ENCODE measurements at places on chromosomes 2 and 18.

DNA sequence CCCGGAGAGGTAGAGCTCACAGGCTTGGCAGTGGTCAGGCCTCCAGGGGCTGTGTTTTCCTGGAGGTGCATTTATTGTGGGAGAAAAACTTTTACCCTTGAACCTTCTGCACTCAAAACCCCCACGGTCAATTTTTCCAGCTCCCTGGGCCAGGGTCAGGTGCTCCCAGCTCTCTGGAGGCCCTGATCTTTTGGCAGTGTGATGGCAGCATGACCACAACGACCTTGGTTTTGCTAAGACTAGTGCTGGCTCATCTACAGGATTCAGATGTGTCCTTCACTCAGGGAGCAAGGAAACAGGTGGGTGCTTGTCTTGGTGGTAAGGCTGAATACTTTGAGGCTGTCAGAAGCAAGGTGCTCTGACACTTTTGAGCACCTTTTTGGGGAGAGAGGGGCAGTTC lies 92.3 kb downstream of the CCDC93 start:
- no peak for DNase-seq

GRCh38 chr2:54524226-54524991 lies 68.3 kb downstream of the SPTBN1 start:
- no peak for DNase-seq

GRCh38 chr2:240374085-240374907 lies 61.2 kb upstream of the GPC1 start:
- no peak for DNase-seq

GRCh38 chr2:240129731-240130392 lies 6.2 kb downstream of the COPS9 start:
- DNase-seq = no peak

DNA sequence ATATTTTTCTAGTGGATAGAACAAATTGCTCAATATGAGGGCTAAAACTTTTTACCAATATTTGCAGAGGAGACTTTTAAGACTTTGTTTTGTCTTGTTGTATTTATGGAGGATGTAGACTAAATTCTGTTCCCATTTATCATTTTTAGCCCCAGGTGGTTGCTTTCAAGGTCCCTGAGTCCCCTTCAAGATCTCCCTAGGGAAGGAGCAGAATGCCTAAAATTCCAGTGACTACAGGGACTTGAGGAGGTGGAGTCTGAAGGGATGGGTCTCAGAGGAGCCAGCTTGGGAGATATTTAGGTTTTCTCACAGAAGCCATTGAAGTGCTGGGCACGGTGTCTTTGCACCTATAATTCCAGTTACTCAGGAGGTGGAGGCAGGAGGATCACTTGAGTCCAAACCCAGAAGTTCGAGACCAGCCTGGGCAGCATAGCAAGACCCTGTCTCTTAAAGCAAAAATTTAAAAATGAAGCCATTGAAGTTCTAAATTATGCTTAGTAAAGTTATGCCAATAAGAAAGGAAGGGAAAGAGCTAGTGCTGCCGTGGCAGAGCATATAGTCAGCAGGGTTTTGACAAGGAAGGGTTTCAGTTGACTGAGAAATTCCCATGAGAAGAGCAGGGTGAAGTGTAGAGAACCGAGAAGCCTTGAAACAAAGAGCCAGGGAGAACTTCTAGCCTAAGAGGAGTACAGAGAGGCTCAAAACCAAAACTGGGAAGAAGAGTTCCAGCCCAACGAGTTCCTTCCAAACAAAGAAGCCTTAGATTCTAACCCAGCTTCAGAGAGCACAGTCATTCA lies 43.4 kb downstream of the COMMD1 start:
- no peak for DNase-seq

- DNase-seq = no peak
These were observed 229.7 kb downstream of the ANKRD36B start for GRCh38 chr2:97359861-97360584.

DNA sequence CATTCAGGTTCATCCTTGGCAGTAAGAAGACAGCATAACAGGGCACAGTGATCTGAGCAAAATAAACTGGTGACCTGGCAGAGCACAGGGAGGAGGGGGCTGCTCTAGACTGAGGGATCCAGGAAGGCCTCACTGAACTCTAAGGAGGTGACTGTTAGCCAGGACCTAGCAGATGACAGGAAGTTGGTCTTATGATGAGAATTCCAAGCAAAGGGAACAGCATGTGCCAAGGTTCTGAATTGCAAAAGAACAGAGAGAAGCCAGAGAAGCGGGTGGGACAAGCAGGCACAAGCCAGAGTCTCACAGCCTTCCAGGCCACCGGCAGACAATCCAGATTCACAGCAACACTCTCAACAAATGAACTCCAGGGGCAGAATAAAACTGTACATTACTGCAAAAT lies 152.7 kb upstream of the PTPRM start:
- DNase-seq = no peak

DNA sequence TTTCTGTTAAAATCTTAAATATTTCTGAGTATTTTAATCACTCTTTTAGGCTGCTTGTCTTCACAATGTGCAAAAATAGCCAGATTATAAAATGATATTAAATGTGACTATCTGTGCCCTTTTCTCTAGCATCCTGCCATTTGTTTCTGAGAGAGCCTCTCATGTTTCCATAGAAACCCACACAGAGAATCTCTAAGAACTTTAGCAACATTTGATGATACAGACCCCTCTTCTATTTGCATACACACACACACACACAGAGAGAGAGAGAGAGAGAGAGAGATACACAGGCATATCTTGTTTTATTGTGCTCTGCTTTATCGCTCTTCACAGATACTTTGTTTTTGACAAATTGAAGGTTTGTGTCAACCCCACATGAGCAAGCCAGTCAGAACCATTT lies 134.5 kb upstream of the DDX18 start:
- no peak for DNase-seq

- no peak for DNase-seq
These were observed 127.0 kb downstream of the METTL4 start for GRCh38 chr18:2444201-2444875.

DNA sequence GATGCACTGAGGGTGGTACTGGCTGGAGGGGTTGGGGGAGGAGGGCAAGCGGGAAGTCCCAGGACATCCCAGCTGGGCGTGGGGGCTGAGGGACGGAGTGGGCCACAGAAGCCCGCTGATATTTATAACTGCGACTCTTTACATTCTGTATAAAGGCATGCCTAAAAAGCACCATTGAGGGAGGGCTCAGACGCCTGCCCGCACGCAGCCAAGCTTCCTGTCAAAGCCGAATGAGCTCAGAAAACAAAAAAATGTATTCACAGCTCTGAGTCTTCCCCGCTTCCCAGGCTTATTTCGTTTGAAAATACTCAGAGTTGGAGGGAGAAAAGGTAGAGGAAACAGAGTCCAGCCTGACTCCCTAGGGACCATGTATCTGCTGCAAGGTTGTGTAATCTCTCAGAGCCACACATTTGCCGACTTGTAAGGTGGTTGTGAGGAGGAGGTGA lies 170.1 kb upstream of the HAAO start:
- DNase-seq = no peak

GRCh38 chr2:32452338-32453064 lies 95.7 kb downstream of the BIRC6 start:
- no peak for DNase-seq

DNA sequence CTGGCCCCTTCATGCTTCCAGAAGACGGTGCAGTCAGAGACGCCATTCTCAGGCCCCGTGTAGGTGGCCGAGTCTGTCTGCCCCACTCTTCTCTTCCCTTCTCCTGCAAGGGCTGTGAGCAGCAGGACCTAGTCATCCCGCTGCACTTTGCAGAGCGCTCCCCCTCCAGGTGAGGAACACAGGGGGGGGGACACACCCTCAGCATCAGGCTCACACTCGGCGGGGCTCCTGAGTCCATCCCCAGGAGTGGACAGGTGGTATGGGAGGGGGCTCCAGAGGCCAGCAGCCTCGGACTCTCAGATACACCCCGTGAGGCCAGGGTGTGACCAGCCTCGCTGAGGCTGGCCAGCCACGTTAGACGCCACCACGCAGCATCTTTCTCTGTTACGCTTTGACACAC lies 460.5 kb upstream of the MYT1L start:
- no peak for DNase-seq

GRCh38 chr2:234242459-234242836 lies 191.9 kb downstream of the SPP2 start:
- no peak for DNase-seq

DNA sequence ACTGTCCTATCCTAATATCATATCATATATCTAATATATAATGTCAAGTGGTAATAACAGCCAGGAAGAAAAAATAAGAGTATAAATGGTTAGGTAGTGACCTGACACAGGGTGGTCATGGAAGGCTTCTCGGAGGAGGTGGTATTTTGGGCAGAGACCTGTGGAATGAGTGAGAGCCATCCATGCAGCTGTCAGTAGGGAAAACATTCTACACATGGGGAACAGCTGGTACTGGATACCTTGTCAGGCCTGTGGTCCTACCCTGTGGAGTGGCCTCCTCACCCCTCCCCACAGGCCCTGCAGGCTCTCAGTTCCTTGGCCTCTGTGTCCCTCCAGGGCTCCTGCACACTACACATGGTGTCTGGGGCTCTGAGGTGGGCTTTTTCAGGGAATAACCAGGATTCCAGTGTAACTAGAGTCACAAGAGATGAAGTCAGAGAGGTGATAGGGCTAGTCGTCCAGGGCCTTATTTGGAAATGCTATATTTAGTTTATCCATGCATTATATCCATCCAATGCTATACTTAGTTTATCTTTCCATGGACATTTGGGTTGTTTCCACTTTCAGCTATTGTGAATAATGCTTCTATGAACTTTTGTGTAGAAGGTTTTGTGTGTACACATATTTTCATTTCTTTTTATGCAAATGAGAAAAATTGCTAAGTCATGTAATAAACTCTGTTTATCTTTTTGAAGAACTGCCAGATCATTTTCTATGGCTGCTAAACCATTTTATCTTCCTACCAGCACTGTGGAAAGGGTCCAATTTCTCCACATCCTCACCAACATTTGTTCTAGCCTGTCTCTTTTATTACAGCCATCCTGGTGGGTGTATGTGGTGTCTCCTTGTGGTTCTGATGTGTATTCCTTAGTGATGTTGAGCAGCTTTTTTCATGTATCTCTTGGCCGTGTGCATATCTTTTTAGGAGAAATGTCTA lies 75.6 kb downstream of the TPGS2 start:
- no peak for DNase-seq

- no peak for DNase-seq
These were observed 36.2 kb upstream of the C2orf66 start for GRCh38 chr2:196845371-196845770.

DNA sequence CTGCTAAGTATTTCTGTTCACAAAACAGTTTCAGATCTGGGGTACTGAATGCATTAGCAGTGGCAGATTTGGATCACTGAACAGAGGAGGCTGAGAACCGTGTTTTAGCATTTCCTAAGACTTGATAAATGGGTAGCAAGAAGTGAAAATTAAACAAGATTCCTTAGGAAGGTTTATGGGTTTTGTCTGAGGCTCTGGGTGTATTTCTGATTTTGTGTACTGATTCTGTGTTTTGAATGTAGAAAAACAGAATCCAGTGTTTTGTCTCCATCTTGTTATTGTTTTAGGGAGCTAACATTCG lies 1.4 kb downstream of the FAM117B start:
- no peak for DNase-seq

Measured in activated naive CD4-positive, alpha-beta T cell (primary cell).